ENCODE measurements at places on chromosomes 12 and 14.

- DNase-seq, result no peak
Measured at GRCh38 chr14:33551963-33552362, 398.9 kb downstream of the EGLN3 start.

DNA sequence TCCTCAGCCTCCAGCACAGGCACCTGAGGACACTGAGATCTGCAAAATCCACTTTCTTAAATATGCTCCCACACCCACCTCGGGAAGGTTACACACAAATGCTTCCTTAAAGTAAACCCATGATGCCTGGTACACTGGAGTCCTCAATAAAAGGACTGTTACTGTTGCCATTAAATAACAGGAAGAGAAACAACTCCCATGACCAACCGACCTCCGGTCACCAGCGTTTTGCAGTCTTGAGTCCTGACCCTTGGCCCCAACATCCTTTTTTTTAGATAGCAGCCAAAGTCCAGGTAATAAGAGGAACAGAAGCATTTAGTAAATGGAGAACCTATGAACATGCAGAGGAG, 42.4 kb downstream of the ITPK1 start:
- DNase-seq, result no peak

DNA sequence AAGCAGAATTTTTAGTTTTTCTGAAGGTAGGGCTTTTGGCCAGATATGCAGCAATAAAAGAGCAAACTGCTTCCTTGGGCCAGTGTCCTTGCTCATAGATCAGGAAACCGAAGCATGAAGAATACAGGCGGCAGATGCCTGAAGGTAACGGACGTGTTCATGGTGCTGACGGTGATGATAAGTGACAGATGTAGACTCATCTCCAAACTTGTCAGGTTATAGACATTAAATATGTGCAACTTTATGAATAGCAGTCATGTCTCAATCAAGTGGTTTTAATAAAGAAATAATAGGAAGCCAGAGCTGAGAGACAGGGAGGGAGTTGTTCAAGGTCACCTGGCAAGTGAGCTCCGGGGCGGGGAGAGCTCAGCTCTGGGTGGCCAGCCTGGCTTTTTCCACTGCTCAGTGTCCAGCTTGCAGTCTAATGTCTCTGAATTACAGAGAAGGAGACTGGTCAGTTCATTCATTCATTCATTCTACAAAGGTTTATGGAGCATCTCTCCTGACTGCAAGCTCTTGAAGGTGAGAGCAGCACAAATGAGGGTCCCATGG, 1.0 kb downstream of the SERPINA5 start:
- no peak for DNase-seq

DNA sequence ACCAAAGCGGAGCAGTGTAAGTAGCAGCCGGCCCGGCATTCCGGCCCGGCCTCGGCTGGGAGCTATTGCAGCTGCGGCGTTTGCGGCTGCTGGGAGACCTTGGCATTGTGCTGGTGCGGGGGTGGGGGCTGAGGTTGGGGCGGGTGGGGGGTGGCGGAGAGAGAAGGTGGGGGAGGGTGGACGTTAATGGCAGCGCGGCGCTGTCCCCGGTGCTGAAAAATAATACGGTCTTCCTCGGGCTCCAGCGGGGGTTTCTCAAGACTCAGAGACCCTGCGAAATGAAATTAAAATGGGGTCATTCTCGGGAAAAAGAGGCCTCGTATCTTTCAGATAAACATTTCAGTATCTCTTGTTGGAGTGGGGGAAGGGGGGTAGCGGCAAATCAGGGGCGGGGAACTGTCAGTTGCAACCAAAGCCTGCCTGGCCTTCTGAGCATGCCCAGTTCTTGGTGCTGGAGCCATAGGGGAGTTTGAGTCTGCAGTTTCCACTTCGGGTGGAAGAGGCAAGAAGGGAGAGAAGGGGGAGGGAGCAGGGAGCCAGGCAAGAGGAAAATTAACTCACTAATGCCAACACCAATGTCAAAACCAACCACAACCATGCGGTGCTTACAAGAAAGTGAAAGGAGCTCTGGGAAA, 414 bp downstream of the UNC79 start:
- DNase-seq, result peak; percentile 40

DNA sequence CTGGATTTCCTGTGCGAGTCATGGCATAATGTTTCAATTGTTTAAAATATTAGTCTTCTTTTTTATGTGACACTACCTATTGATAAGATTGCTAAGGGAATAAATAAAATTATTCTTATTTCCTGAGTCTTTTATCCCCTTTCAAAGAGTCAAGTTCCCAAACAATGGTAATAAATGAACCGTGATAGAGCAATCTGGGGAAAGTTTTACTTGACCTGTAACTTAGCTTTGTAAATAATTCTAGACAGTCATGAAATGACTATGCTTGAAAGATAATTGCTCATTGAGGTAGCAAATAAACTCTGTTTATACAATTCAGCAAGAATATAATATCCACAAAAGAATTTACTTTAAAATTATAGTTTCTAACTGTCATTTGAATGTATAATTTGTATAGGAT, 82.1 kb downstream of the TSPAN8 start:
- no peak for DNase-seq

- DNase-seq, result peak; percentile 64
Measured at GRCh38 chr12:52660934-52661499, 9.0 kb upstream of the KRT2 start.

DNA sequence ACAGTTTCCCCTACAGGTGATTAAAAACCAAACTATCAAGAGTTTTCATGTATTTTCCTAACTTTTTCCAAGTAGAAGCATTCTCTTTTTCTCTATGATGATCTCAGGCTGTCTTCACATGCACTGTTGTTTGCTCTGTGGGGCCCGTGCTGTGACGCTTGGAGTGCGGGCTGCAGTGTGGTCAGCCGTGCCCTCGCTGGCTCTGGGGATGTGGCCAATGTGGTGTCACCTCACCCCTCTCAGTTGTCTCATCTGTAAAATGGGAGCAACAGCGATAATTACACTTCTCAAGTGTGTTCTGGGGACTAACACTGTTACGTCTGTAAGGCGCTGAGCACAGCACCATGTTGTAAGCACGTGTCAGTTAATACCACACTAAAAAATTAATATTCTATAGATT, 28.6 kb downstream of the DDX51 start:
- DNase-seq, result no peak

GRCh38 chr12:98425859-98426258, 89.5 kb upstream of the TMPO start:
- peak; percentile 78 for DNase-seq

DNA sequence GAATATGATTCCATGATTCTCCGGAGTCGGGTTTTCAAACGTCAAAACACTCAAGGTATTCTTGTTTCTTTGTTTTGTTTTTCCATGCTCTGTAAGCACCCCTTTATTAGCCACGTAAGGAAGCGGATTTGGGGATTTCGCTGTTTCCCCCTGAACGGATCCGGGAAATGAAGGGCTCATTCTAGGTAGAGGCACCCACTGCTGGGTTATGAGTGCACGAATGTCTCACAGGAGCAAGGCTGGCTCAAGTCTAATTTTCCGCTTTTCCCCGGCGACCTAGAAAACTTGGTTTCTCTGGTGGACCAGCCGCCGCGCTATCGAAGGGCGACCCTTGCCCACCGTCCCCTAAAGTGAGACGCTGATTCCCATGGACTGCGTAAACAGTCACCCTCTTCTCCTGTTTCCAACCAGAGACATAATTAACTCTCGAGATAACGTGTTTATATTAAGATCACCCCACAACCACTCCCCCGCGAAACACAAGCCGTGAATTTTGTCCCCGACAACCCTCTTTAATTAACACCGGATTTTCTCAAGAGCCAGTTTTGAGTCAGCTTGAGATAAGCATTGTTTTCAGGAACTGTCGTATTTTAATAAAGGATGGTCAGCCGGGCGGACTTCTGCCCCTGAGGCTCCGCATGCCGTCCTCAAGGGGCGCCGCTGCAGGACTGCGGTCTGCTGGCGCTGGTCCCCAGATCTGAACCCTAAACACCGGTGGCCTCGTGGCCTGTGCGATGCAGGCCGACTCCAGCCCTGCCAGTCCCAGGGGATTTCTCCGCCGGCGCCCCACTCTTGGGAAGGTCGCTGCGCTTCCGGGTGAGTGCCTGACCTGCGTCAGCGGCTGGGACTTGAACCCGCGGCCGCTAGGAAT, 515 bp upstream of the ABCC9 start:
- DNase-seq, result peak; percentile 11

- DNase-seq, result peak; percentile 40
Measured at GRCh38 chr12:104314242-104314614, 10.7 kb downstream of the EID3 start.

GRCh38 chr12:96033549-96034389, 1.6 kb downstream of the LTA4H start:
- DNase-seq, result peak; percentile 32

- peak; percentile 82 for DNase-seq
Measured at GRCh38 chr12:26523708-26524150, 309.3 kb downstream of the ITPR2 start.

DNA sequence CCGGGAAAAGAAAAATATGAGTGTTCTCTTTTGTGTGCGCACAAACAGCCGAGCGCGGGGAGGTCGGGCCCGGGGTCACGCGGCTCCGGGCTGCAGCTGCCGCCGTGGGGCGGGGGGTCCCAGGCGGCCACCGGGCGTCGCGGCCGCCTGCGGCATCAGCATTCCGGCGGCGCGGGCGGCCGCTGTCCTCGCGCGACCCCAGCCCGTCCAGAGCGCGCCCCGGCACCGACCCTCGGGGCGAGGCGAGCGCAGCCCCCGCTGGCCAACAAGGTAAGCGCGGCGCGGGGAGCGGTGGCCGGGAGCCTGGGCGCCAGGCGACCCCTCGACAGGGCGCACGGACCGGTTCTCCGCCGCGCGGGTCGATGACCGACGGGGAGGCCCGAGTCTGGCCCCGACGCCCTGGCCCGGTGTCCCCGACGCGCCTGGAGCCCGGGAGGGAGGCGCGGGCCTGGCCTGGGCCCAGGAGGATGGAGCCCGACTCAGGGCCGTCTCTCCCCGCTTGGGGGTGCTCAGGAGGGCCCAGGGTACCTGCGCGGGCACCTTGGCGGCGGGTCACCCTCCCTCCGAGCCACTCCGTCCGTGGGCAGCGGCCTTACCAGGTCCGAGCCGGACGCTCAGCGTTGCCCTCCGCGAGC, 103.9 kb upstream of the DIO3 start:
- no peak for DNase-seq

GRCh38 chr12:27814411-27814810, 34.4 kb upstream of the MANSC4 start:
- DNase-seq, result no peak

DNA sequence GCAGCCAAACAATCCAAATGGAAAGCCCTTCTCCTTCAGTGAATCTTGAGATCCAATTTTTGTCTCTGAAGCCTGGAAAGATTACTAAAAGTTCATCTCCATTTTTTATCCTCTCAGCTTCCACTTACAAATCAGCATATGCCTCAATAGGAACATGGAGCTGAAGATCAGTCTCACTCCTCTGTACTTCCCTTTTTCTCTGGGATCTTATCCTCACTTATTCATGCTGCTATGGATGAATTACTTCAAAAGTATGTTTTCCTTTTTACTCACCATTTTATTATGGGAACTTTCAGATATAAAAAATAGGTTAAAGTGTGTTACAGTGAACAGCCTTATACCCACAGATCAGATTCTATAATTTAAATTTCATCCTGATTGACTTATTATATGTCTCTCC, 14.4 kb upstream of the NTF3 start:
- DNase-seq, result no peak

DNA sequence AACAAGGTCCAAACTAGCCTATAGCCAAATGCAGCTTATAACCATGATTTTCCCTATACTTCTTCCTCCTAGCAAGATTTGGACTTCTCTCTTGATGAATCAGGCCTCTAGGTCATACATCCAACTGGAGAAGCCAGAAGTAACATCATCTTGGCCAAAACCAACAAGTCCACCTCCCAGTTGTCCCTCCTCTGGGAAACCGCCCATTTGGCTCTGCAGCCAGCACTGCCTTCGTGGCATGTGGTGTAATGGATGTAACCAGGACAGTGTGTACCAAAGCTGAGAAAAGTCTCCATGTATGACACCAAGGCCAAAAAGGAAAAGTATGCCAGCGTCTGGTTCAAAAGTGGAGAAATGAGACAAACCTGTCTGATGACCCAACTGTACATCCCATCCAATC, 59.3 kb upstream of the VASH1 start:
- no peak for DNase-seq

- no peak for DNase-seq
Measured at GRCh38 chr14:69841656-69842055, 37.6 kb upstream of the SMOC1 start.

DNA sequence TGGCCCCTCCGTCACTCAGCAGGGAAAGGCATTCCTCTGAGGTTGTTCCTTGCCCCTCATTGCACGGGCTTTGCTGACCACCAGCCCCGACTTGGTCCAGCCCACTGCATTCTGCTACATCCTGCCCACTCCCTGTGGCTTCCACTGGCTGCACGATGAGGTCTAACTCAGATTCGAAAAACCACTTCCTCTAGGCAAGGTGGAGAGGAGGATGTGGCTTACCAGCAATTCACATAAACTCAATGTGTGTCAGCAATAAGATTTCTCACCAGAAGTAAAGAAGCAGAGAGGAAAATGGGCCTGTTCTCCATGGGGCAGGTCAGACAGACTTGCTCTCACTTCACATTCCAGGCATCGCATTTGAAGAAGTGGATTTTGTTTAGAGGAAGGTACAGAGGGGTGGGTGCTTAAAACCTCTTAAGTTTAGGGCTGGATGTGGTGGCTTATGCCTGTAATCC, 14.7 kb downstream of the GPR68 start:
- DNase-seq, result peak; percentile 90

All from hematopoietic multipotent progenitor cell treated with erythropoietin and hydrocortisone succinate and interleukin-3 and kit ligand, for 4 days (in vitro differentiated cells).